Ascending aorta (tissue), 2 donors: ENCODE measurements at places on chromosomes 4 and X. TPM values are rescaled to one million over a fixed set of nuclear protein-coding genes. Genes with fewer than 3 reads are reported as not detected.

- no peak for DNase-seq
Observed at GRCh38 chrX:123424546-123424945, 240.5 kb downstream of the GRIA3 start.

GRCh38 chrX:33109858-33110257 lies 101.5 kb downstream of the DMD start:
- no peak for DNase-seq

DNA sequence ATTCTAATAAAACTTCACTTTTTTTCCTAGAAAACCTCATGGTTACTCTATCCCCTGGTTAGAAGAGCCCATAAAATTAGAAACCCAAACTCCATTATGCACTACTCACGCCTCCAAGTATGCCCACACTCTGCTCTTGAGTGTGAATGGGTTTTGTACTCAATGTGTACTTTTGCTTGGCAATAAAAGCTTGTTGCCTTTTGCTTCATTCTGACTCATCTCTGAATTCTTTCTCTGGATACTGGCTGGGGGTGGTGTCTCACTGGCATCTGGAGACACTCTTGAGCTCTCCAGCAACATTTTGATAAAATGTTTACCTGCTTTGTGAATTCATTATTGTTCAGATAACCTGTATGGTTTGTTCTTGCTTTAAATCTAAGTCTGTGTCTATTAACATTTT lies 963.3 kb downstream of the TRAM1L1 start:
- no peak for DNase-seq

DNA sequence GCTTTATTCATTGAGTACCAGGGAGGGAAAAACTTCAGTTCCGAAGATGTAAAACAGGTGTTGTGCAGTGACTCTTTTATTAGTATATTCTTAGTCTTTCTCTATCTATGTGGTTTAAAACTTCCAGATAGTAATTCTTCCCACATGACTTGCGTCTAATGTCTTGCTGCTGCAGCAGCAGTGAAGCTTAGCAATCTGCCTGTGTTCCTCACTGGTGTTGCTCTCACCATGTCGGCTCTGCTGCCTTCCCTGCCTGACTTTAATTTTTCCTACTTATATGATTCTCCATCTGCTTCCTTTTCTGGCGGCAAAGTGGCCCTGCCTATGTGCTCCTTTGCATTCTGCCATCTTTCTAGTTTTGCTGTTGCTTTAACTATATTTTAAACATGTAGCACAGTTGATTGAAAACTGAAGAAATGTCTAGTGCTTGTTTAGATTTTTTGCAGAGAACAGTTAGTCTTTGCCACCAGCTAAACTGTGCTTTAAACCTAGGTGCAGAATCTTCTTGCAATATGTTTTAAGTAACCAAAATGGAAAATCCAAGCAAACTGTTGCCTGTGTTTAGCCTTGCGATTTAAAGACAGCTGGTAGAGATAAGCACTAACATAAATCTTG lies 1934.2 kb upstream of the IGFBP7 start:
- no peak for DNase-seq

- no peak for DNase-seq
Observed at GRCh38 chr4:41268721-41269517, 12.2 kb downstream of the UCHL1 start.

DNA sequence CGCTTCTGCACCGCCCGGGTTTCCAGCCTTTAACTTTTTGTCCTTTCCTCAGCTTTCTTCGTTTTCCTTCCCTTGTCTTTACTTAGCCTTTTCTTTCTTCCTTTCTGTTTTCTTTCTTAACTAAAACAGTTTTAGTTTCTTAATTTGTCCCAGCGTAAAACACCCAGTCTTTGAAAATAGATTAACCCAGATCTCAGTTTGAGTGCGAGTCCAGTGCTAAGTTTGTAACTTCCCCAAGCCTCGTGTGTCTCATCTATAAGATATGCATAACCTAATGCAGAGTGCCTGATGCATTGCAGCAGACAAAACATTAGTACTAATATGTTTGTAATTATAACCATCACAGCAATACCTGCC lies 460 bp upstream of the GEMIN8 start:
- DNase-seq = no peak

DNA sequence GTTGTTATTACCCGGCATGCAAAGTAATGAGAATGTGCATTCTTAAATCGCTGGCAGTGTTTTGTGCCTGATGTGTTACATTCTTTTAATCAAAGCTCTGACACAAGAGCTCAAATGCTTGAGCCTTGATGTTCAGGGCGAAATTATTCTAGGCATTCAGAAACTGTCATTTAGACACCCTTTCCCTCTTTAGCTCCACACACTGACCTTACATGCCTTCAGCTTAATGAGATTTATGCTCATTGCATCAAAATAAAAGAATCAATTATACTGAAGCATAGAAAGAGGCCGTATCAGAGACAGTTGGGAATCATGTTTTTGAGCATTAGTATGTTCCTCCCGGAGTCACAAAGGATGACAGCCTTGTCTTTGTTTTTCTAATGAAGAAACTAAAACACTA lies 56.7 kb downstream of the FAM114A1 start:
- DNase-seq = no peak

DNA sequence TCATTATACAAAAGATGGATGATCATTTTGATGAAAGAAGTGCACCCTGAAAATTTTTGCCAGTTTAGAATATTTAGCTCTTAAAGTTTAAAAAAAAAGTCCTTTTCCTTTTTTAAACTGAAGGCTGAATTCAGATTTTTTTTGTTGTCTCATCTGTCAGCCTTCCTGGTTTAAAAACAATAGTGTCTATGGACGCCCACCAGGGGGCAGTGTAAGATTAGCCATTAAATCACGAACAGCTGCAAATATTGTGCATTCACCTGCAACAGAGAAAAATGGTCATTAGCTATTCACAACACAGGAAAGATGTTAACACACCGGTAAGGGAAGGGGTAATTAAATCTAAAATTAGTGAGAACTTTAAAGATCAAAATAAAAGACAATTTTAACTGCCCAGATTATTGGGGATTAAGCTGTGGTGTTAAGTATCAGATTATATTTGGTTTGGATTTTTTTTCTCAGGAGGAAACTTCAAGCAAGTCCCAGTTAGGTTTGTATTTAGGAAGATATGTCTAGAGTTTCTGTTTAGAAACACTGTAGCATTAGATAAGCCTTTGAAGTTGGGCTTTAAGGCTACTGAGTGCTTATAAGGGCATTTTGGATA lies 4.4 kb upstream of the CXorf38 start:
- DNase-seq = peak; percentile 85

- no peak for DNase-seq
Observed at GRCh38 chr4:1226144-1226481, 22.8 kb downstream of the CTBP1 start.

- DNase-seq = no peak
Observed at GRCh38 chrX:3518870-3519269, 172.4 kb upstream of the MXRA5 start.

DNA sequence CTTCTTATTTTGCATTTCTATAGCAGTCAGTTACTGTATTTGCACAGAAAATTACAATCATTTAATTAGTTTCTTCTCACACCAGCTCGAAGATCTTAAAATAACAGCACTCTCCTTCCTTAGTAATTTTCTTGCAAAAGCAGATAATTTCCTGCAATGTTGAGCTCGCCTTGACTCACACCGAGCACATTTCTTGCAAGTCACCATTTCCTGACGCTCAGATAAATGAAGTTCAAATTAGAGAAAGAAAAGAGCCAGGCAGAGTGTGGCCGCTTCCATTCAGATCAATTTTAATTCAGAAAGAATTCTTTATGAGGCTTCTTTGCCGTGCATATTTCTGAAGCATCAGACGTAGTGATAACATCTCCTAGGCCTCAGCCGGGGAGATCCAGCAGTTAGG lies 10.1 kb downstream of the SORCS2 start:
- DNase-seq = no peak

DNA sequence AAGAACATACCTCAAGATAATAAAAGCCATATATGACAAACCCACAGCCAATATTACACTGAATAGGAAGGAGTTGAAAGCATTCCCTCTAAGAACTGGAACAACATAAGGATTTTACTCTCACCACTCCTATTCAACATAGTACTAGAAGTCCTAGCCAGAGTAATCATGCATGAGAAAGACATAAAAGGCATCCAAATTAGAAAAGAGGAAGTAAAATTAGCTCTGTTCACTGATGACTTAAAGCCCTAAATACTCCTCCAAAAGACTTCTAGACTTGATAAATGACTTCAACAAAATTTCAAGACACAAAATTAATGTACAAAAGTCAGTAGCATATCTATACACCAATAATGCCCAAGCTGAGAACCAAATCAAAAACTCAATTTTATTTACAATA lies 235.7 kb downstream of the NKX6-1 start:
- DNase-seq = no peak

- no peak for DNase-seq
Observed at GRCh38 chr4:142984871-142985585, 138.9 kb upstream of the INPP4B start.

DNA sequence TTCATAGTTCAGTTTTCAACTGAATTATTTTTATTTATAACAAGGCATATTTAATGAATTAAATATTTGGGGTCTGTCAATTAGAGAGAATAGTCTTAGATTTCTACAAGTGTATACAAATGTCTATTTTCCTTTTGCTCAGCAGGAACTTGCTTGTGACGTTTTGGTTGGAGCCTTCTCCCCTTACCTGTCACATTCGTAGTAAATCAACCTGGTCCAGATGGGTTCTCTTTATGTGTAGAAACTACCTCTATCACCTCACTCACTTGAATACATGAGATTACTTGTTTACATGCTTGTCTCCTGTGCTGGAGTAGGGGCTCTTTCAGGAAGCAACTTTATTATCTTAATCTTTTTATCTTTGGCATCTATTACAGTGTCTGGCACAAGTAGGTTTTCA lies 938.3 kb upstream of the IGFBP7 start:
- no peak for DNase-seq

DNA sequence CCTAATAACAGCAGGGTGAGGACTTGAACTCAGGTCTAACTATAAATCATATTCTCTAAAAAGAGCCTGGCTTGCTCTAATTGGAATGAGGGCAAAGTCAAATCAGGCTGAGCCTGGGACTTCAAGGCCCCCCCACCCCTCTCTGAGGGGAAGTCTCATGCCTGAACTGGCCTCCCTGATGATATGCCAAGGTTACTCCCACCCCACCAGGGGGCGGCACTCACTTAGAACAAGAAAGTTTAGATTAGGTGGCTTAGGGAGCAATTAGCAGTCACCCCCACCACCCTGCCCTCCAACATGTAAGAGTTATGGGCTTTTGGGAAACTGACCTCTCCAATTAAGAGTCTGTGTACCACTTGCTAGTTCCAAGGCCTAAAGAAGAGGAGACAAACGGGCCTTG lies 2.7 kb downstream of the FOXO4 start:
- peak; percentile 78 for DNase-seq

- DNase-seq = no peak
Observed at GRCh38 chr4:13478131-13478530, 6.0 kb downstream of the RAB28 start.

GRCh38 chrX:40105835-40106675 lies 8.3 kb upstream of the BCOR start:
- DNase-seq = no peak

MRPL1 gene
- total RNA-seq = 6.2 TPM

USP38 gene
- 6.7 TPM for total RNA-seq

GRID2 gene
- total RNA-seq = not detected

TMEM156 gene
- total RNA-seq = not detected

RAB9A gene
- 1.5 TPM for total RNA-seq

HELT gene
- not detected for total RNA-seq

CXCL11 gene
- total RNA-seq = not detected

ARMCX6 gene
- total RNA-seq = 9.4 TPM

PPP1R2C gene
- total RNA-seq = not detected

UGT2B28 gene
- total RNA-seq = not detected
